ENCODE measurements at places on chromosomes 3 and 15. TPM values are rescaled to one million over a fixed set of nuclear protein-coding genes. Genes with fewer than 3 reads are reported as not detected.

The NMNAT3 gene
- 4.0 TPM for total RNA-seq

The ISG20 gene
- 153 TPM for total RNA-seq

The C3orf70 gene
- total RNA-seq: not detected

The BMF gene
- total RNA-seq: 13.7 TPM

The PP2D1 gene
- not detected for total RNA-seq

The NANOGP8 gene
- not detected for total RNA-seq

The MOBP gene
- not detected for total RNA-seq

The CEMIP gene
- total RNA-seq: 0.17 TPM

The MESP1 gene
- total RNA-seq: 0.53 TPM

The SST gene
- total RNA-seq: not detected

The HGD gene
- 2.6 TPM for total RNA-seq

The FAM174B gene
- 8.3 TPM for total RNA-seq

The PTPRG gene
- total RNA-seq: not detected

The OXTR gene
- total RNA-seq: 0.94 TPM

The RHOV gene
- not detected for total RNA-seq

Data from CD4-positive, alpha-beta memory T cell (primary cell).